ENCODE measurements at places on chromosomes 7 and 10.

GRCh38 chr7:18140943-18141342, 113.3 kb upstream of the PRPS1L1 start:
- no peak for DNase-seq

DNA sequence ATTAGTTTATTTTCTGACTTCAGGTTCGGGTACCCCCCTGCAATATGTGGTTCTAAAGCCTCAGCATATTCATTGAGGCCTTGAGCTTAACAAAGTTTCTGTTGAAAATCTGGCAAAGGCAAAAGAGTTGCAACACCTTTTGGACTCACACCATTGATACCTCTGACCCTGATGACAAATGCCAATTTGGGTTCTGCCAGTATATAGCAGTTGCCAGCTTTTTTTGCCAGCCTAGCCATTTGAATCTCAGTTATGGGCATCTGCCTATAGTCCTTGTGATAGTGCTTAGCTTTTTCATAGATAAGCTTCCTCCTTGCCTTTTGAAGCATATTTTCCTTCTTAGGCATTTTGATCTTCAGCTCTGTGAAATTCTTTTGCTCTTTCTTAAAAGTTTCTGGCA, 31.9 kb downstream of the LIPJ start:
- DNase-seq: no peak

- DNase-seq: no peak
Observed at GRCh38 chr10:89540420-89540949, 5.1 kb upstream of the SLC16A12 start.

DNA sequence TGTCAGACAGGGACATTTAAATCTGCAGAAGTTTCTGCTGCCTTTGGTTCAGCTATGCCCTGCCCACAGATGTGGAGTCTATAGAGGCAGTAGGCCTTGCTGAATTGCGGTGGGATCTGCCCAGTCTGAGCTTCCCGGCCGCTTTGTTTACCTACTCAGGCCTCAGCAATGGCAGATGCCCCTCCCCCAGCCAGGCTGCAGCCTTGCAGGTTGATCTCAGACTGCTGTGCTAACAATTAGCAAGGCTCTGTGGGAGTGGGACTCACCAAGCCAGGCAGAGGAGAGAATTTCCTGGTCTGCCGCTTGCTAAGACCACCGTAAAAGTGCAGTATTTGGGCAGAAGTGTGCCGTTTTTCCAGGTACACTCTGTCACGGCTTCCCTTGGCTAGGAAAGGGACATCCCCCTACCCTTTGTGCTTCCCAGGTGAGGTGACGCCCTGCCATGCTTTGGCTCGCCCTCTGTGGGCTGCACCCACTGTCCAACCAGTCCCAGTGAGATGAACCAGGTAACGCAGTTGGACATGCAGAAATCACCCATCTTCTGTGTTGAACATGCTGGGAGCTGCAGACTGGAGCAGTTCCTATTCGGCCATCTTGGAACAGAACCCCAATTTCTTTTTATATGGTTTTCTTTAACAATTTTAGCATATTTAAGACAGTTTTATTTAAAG, 28.4 kb upstream of the VWDE start:
- no peak for DNase-seq

Data from CD4-positive, alpha-beta T cell treated with Interleukin-4 for 4 hours (primary cell).